ENCODE measurements at places on chromosomes 12 and 14.

DNA sequence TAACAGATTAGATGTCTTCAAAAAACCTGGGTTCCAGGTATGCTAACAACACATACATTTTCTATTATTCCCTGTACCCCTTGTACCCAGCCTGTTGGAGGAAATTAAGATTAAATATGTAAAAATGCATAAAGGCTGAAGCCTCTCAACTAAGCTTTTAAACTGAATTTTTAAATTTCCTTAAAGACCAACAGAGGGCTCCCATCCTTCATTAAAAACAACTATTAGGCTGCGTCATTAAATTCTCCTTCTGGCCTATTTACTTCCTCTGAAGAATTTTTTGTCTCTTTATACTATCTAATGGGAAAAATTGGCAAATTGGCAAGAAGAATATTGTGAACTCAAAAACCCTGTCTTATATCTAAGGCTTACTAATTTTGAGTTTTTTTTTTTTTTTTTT lies 21.8 kb downstream of the SENP1 start:
- DNase-seq, result no peak
- no peak overlapping the region for H3K4me3 ChIP-seq
- no peak overlapping the region for H3K27ac ChIP-seq
- H3K36me3 ChIP-seq, result peaks cover 70% of the 10 kb centered on the region

- no peaks in the 10 kb centered on the region for H3K36me3 ChIP-seq
- no peaks in the 10 kb centered on the region for H3K4me1 ChIP-seq
- H3K4me3 ChIP-seq, result no peak overlapping the region
- no peaks in the 10 kb centered on the region for H3K27me3 ChIP-seq
- no peak overlapping the region for H3K27ac ChIP-seq
These were observed 107.0 kb downstream of the EXOC5 start for GRCh38 chr14:57161583-57162234.

DNA sequence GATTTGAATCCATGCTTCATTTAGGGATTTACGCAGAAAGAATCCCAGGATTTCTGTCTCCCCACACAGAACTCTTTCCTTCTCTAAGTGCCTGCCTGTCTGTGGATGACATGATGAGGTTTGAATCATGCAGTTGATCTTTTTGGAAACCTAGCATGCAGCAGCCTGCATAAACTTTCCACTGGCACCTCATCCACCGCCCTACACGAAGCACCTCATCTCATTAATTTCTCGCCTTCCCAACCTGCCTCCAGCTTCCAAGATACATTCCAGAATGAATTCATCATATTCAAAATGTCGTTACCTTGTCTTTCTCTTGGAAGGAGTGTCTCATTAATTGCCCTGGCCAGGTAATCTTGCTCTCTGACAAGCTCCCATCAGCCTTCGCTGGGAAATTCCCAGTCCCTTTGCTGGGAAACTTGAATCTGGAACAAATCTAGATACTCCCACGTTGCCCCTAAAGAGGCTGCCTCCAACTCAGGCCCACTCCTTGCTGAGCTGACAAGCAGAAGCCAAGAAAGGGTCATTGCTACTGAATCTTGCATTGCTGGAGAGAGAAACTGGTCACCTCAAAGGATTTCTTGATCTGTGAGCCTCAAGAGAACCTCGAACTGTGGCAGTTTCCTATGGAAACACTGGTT lies 48.2 kb downstream of the SERPINA3 start:
- no peak for DNase-seq
- no peaks in the 10 kb centered on the region for H3K36me3 ChIP-seq
- no peaks in the 10 kb centered on the region for H3K27me3 ChIP-seq
- H3K4me1 ChIP-seq, result no peaks in the 10 kb centered on the region
- no peak overlapping the region for H3K27ac ChIP-seq

GRCh38 chr12:53686436-53686835 lies 10.6 kb upstream of the ATP5MC2 start:
- no peak for DNase-seq
- H3K4me3 ChIP-seq, result no peak overlapping the region
- H3K27me3 ChIP-seq, result no peaks in the 10 kb centered on the region
- no peak overlapping the region for H3K27ac ChIP-seq

GRCh38 chr14:55201219-55202101 lies 10.1 kb upstream of the DLGAP5 start:
- no peak overlapping the region for H3K4me3 ChIP-seq
- no peaks in the 10 kb centered on the region for H3K36me3 ChIP-seq
- H3K27me3 ChIP-seq, result no peaks in the 10 kb centered on the region
- no peak for DNase-seq
- no peak overlapping the region for H3K27ac ChIP-seq

- H3K4me1 ChIP-seq, result peaks cover 10% of the 10 kb centered on the region
- H3K36me3 ChIP-seq, result no peaks in the 10 kb centered on the region
- no peak overlapping the region for H3K27ac ChIP-seq
- DNase-seq, result no peak
- no peaks in the 10 kb centered on the region for H3K27me3 ChIP-seq
These were observed 16.8 kb downstream of the HIF1A start for GRCh38 chr14:61712137-61712536.

DNA sequence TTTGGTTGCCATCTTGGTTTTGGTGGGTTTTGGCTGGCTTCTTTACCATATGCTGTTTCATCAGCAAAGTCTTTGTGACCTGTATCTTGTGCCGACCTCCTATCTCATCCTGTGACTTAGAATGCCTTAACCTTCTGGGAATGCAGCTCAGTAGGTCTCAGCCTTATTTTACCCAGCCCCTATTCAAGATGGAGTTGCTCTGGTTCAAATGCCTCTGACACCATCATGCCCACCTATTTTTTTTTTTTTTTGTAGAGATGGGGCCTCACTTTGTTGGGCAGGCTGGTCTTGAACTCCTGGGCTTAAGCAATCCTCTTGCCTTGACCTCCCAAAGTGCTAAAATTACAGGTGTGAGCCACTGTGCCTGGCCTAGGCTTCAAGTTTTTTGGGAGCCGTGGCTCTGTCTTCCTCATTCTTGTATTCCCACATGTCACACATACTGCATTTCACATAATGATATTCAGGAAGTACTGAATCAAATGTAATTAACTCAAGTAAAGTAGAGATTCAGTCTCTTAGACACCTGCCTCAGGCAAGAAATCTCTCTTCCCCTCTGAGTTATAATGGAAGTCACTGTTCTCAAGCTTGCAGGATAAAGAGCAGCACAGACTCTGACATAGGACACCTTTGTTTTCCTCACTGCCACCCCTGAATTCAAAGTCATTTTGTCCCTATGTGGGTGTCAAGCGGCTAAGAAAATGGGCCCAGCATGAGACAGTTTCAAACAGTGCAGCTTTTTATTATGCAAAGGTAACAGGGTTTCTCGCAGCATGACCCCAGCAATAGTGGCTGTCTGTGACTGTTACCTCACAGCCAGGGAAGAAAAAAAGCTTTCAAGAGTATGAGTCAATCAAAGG lies 159.0 kb downstream of the PTPN11 start:
- DNase-seq, result no peak
- H3K4me1 ChIP-seq, result peaks cover 2% of the 10 kb centered on the region
- no peak overlapping the region for H3K27ac ChIP-seq
- H3K4me3 ChIP-seq, result no peak overlapping the region

GRCh38 chr12:29148596-29148910 lies 525 bp upstream of the FAR2 start:
- H3K27ac ChIP-seq, result peak overlapping the region; percentile 60
- H3K27me3 ChIP-seq, result no peaks in the 10 kb centered on the region
- DNase-seq, result no peak

DNA sequence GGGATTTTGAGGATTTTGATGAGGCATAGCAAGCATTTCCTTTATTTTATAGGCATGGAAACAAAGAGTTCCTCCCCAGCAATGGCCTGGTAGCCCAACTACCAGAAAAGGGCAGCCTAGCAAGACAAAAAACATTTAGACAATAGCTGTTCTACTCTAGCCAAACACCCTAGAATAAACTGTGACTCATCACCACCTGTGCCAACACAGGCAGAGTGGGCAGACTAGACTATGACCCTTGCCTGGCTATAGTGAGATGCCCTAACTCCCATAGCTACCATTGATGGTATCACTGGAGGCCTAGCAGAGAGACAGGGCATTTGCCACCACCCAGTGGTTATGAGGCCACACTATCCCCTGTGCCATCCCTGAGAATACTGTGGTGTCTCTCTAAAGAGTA lies 15.5 kb upstream of the CCER1 start:
- no peaks in the 10 kb centered on the region for H3K27me3 ChIP-seq
- no peak overlapping the region for H3K4me3 ChIP-seq
- no peaks in the 10 kb centered on the region for H3K4me1 ChIP-seq
- no peaks in the 10 kb centered on the region for H3K36me3 ChIP-seq
- no peak overlapping the region for H3K27ac ChIP-seq

GRCh38 chr12:50276068-50276467 lies 7.3 kb downstream of the LIMA1 start:
- no peaks in the 10 kb centered on the region for H3K36me3 ChIP-seq
- no peak overlapping the region for H3K27ac ChIP-seq
- no peaks in the 10 kb centered on the region for H3K27me3 ChIP-seq
- no peak for DNase-seq
- no peaks in the 10 kb centered on the region for H3K4me1 ChIP-seq

DNA sequence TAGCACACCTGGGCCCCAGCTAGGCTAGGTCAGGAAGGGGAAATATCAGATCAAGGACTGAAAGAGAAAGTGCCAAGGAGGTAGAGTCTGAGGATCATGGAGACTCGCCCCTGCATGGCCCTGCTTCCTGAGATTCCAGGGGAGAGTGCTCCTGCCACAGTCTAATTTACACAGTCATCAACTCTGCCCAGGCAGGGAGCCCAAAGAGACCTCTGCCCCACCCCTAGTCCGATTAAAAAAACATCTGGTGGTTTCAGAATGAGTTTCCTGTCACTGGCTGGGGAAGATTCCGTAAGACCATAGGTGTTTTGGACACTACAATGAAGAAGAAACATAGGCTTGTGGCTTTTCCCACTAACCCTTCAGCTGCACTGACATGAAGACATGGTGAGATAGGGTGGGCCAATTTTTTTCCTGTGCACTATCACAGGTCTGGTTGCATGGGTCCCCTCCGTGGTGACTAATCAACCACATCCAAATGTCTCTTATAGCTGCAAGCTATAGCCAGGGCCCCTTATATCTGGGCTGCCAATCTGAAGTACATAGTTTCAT lies 31.5 kb upstream of the GZMB start:
- no peak for DNase-seq
- peak overlapping the region; percentile 36 for H3K4me3 ChIP-seq
- H3K27ac ChIP-seq, result no peak overlapping the region
- peaks cover 11% of the 10 kb centered on the region for H3K4me1 ChIP-seq
- no peaks in the 10 kb centered on the region for H3K27me3 ChIP-seq
- no peaks in the 10 kb centered on the region for H3K36me3 ChIP-seq

DNA sequence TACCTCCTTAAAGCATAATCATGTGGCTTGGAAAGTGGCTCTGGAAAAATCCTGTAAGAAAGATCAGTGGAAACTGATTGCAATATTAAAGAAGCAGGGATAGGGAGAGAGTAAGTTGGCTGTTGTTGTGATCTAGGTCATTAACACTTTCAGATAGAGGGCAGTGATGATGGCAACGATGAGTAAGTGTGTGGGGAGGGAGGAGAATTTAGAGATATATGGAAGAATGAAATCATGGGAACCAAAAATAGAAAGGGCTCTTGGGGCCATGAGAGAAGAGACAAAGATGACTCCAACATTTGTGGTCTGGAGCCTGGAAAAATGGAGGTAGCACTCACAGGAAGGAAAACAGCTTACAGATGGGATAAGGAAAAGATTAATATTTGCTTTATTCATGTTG lies 23.3 kb downstream of the SNRPF start:
- H3K4me1 ChIP-seq, result no peaks in the 10 kb centered on the region
- H3K27ac ChIP-seq, result no peak overlapping the region
- H3K36me3 ChIP-seq, result no peaks in the 10 kb centered on the region
- no peak overlapping the region for H3K4me3 ChIP-seq
- DNase-seq, result no peak
- no peaks in the 10 kb centered on the region for H3K27me3 ChIP-seq

- H3K36me3 ChIP-seq, result no peaks in the 10 kb centered on the region
- no peak overlapping the region for H3K27ac ChIP-seq
- no peak for DNase-seq
- H3K4me3 ChIP-seq, result no peak overlapping the region
These were observed 147.4 kb downstream of the EFCAB11 start for GRCh38 chr14:89807151-89807550.

GRCh38 chr12:5034603-5035002 lies 9.1 kb upstream of the KCNA5 start:
- no peak overlapping the region for H3K27ac ChIP-seq
- DNase-seq, result no peak
- H3K4me3 ChIP-seq, result no peak overlapping the region
- peaks cover 3% of the 10 kb centered on the region for H3K27me3 ChIP-seq
- H3K36me3 ChIP-seq, result no peaks in the 10 kb centered on the region

GRCh38 chr12:116642683-116643082 lies 83.5 kb downstream of the MAP1LC3B2 start:
- H3K4me3 ChIP-seq, result no peak overlapping the region
- H3K27me3 ChIP-seq, result no peaks in the 10 kb centered on the region
- DNase-seq, result no peak
- no peaks in the 10 kb centered on the region for H3K4me1 ChIP-seq
- H3K36me3 ChIP-seq, result no peaks in the 10 kb centered on the region

DNA sequence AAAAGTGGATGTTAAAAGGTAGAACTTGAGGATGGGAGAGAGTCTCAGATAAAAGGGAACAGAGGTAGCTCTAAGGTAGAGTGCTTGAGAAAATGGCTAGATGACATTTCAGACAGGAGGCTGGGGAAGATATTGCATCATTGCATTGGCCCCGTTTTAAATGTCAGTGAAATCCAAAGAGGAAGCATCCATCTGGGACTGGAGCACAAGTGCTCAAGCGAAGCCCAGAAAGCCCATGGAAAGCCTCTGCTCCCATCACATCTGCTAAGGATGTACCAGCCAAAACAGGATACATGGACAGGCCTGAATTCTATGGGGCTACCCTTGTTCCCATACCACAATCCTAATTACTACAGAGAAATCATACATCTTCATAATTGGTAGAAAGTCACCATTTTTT lies 581.5 kb upstream of the TMEM132C start:
- no peaks in the 10 kb centered on the region for H3K36me3 ChIP-seq
- no peaks in the 10 kb centered on the region for H3K4me1 ChIP-seq
- H3K27me3 ChIP-seq, result no peaks in the 10 kb centered on the region
- DNase-seq, result no peak
- no peak overlapping the region for H3K27ac ChIP-seq
- no peak overlapping the region for H3K4me3 ChIP-seq

GRCh38 chr14:75941030-75941429 lies 40.8 kb downstream of the TGFB3 start:
- no peaks in the 10 kb centered on the region for H3K4me1 ChIP-seq
- no peak for DNase-seq
- H3K36me3 ChIP-seq, result no peaks in the 10 kb centered on the region
- H3K27me3 ChIP-seq, result no peaks in the 10 kb centered on the region

DNA sequence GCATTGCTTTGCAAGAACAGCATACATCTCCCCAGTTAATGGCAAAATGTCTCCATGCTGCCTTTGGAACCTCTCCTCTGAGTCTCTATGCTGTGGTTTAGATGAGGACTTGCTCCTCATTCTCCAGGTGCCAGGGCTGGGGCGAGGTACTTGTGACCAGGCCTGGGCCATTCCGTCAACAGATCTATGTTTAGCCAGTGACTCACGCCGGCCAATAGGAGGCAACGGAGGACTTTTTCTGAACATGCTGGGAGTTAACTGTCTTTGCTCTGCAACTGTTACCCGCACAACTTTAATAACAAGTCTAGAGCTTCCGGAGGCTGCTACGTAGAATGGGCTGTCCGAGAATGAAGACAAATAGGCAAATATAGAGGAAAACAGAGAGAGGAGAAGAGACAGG lies 214.2 kb downstream of the GLT1D1 start:
- H3K27ac ChIP-seq, result no peak overlapping the region
- H3K27me3 ChIP-seq, result no peaks in the 10 kb centered on the region
- no peaks in the 10 kb centered on the region for H3K4me1 ChIP-seq
- H3K36me3 ChIP-seq, result no peaks in the 10 kb centered on the region
